ENCODE measurements at places on chromosomes 2 and 18.
A peak's percentile ranks its signal among the peaks of the same experiment; 100 is the strongest.

DNA sequence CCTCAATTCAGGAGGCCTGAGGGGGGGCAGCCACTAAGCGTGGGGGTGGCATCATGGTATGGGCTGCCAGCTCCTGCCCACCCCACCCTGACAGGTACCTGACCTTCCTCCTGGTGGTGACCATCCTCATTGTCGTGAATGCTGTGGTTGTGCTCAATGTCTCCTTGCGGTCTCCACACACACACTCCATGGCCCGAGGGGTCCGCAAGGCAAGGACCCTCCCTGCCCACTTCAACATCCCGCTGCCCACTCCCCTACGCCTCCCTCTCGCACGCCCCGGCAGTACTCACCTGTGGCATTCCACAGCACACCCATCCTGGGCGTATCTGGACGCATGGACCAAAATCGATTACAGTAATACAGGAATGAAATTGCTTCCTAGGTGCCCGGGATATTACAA, 4.0 kb downstream of the CHRNG start:
- DNase-seq: no peak

GRCh38 chr18:58638441-58638840, 9.6 kb upstream of the ALPK2 start:
- DNase-seq: peak; percentile 27

- DNase-seq: no peak
Observed at GRCh38 chr18:46619559-46619958, 37.5 kb downstream of the LOXHD1 start.

- no peak for DNase-seq
Observed at GRCh38 chr18:5237083-5237722, 40.1 kb upstream of the AKAIN1 start.

DNA sequence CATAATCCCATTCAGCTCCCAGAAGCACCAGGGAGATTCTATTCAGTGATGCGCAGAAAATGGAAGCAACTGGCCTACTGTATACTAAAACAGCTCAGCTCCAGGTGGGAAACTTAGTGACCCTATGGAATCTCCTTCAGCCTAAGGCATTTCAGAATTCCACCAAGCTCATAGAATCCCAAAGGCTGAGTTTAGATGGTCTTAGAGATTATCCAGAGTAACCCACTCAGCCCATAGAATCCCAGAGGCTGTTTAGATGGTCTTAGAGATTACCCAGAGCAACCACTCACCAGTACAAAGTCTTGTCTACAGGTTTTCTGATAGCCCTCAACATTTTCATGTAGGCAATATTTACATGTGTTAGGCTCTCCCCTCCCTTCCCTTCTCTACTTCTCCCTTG, 232.0 kb upstream of the SLC14A2 start:
- no peak for DNase-seq

- no peak for DNase-seq
Observed at GRCh38 chr2:212528106-212528856, 10.3 kb downstream of the ERBB4 start.

- no peak for DNase-seq
Observed at GRCh38 chr2:234102112-234102511, 51.6 kb downstream of the SPP2 start.

GRCh38 chr18:68177807-68178702, 536.9 kb downstream of the TMX3 start:
- peak; percentile 99 for DNase-seq

DNA sequence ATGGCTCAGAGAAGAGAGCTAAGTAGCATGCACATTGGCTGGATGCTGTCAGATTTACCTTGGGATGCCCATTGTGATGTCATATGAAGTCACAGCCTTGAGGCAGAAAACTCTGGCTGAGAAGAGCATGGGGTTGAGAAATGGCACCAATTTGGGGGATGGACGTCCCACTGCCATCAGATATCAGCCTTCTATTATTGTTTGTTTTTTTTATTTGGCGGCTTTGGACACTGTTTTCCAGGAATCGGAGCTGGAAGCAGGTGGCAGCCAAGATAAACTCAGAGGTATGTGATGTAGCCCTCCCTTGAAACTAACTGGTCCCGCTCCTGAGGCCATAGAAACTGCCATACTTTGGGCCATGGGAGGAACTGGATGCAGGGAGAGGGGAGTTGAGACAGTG, 40.6 kb downstream of the GCKR start:
- no peak for DNase-seq

GRCh38 chr2:240879105-240879504, 10.5 kb downstream of the AGXT start:
- no peak for DNase-seq

DNA sequence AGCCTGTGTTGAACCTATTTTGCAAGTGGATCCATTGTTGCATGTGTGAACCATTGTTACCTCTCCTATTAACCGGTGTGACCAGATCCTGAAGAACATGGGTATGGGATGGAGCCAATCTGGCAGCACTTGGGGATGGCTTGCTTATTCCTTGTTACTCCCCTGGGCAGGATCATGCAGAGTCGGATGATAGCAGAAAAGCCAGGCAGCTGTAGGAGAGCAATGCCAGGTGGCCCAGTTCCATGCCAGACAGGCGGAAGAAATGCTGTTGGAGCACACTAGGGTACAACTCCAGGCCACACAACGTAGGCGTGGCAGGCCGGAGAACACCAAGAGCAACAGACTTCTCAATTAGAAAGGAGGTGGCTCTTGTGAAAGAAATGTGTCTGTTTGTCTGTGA, 16.3 kb upstream of the MYO1B start:
- no peak for DNase-seq

DNA sequence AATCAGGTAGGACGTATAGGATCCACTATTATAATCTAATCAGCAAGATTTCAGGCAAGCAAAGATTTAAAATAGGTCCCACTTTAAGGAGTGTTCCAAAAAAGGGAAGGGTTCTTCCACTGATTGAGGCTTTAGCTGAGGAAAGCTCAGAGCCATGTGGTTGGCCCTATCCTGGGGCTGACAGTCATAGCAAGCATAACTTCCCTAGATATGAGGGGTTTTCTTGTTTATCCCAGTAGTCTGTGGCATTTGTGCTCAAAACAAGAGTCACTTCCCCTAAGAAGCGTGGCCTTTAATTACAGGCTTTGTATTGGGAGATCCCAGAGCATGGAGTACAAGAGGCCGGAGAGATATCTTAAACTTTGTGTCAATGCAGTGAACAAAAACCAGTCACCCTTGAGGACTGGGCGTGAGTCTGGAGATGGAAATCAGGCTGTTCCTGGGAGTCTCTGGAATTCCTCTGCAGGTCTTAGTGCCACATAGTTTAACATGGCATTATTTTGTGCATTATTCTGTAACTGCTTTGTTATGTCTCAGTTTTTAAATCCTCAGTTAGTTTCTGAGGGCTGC, 136.9 kb upstream of the FBXO11 start:
- DNase-seq: no peak

DNA sequence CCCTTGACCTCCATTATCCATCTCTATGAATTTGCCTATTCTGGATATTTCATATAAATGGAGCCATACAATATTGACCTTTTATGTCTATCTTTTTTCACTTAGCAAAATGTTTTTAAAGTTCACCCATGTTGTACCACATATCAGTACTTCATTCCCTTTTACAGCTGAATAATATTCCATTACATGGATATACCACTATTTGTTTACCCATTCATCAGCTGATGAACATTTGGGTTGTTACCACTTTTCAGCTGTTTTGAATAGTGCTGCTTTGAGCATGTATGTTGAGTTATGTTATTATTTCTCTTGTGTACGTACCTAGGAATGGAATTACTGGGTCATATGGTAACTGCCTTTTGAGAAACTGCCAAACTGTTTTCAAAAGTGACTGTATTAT, 93.7 kb upstream of the DNMT3A start:
- no peak for DNase-seq

GRCh38 chr2:98921062-98921461, 15.0 kb downstream of the CRACDL start:
- DNase-seq: no peak

DNA sequence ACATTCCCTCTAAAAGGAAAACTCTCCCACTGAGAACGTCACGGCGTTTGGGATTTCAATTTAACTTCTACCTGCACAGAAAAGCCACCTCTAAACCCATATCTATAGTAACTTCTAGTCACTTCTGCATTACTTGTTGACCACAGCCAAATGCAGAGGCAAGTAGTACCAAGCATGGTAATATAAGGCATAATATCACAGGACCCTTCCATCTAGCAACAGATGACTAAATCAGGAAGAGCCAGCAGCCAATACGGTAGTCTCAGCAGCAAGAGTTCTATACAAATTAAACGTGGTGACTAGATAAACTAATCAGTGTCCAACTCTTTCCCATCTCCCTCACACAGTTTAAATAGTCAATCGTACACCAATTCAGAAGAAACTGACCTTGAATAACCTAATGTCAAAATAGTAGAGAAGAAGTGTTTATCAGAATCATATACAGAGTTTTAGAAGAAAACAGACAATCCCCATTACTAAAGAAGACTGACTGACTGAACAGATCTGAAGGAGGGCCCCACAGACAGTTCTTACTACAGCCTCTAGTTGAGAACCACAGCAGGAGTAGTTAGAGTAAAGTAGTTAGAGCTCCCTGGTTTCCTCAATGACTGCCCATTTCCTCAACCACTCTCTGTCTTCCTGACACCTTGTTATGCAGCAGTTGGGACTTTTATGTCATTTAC, 30.0 kb downstream of the MEMO1 start:
- no peak for DNase-seq

Data from fibroblast of skin of right biceps (primary cell).